ENCODE measurements at places on chromosomes 1 and 21. TPM values are rescaled to one million over a fixed set of nuclear protein-coding genes. Genes with fewer than 3 reads are reported as not detected.

FCRL6 gene
- not detected for total RNA-seq

SELENBP1 gene
- 8.1 TPM for total RNA-seq

NBPF6 gene
- total RNA-seq = not detected

LAX1 gene
- not detected for total RNA-seq

PTGS2 gene
- 3.1 TPM for total RNA-seq

UTP25 gene
- total RNA-seq = 7.3 TPM

GRCh38 chr1:175933801-175934200, 190.4 kb upstream of the TNR start:
- DNase-seq = no peak

DNA sequence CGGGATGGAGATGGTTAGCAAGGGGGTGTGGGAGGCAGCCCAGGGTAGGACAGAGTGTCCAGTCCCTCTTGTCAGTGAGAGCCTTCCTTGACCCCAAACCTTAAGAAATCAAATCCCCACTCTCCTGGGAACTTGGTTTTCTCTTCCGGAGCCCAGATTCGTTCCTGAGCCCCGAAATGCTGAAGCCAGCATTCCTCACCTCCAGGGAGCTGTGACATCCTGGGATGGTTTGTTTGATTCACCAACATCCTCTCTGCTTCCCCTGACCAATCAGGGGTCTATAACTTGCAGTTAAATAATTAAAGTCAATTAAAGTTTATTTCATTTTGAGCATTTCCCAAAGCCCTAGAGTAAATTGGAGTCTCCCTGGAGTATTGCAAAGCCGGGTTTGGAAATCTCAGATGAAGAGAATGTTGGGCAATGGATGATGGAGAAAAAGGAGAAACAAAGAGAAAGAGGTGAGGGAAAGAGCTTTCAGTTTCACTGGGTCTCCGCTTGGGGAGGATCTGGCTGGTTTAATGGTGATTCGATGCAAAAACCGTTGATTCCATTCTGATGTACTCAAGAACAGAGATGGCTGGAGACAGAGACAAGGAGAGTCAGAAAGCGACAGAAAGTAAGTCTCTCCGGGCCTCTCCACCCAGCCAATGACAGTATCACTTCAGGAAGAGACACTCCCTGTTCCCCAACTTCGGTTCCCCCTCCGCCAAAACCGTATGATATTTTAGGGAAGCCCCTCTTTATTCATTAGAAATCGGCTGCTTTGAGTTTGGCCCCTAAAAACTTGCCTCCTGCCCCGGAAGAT, 12.8 kb upstream of the ALX3 start:
- no peak for DNase-seq

DNA sequence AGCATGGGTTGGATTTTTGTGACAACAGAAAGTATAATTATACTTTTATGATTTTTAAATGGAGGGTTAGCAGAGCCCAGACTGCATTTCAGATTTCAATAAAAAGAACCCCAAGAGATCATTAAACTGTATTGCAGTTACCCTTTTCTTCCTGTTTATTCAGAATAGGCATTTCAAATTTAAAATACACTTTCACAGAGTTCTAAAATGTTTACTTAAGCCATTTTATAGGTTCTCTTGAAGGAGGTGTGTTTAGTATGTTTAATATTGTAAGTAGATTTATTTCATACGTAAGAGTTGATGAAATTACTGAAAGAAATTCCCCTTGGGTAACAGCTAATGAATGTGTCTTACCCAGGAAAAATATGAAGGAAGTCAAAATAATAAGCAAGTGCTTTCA, 17.4 kb downstream of the UAP1 start:
- no peak for DNase-seq

GRCh38 chr1:224235813-224236493, 52.9 kb downstream of the DEGS1 start:
- DNase-seq = no peak

DNA sequence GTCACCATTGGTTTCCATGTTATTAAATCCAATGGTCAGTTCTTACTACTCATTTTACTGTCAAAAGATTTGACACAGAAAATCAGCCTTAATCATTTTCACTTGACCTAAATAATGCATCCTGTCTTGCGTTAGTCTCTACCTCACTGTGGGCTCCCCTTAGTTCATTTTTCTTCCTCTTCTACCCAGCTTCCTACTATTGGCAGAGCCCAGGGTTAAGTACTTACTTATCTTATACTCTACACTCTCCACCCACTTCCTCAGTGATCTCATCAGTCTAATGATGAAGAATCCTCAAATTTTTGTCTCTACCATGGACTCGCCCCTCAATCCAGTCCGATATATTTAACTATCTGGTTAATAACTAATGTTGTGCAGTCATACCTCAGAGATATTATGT, 735.9 kb downstream of the KCNT2 start:
- no peak for DNase-seq

DNA sequence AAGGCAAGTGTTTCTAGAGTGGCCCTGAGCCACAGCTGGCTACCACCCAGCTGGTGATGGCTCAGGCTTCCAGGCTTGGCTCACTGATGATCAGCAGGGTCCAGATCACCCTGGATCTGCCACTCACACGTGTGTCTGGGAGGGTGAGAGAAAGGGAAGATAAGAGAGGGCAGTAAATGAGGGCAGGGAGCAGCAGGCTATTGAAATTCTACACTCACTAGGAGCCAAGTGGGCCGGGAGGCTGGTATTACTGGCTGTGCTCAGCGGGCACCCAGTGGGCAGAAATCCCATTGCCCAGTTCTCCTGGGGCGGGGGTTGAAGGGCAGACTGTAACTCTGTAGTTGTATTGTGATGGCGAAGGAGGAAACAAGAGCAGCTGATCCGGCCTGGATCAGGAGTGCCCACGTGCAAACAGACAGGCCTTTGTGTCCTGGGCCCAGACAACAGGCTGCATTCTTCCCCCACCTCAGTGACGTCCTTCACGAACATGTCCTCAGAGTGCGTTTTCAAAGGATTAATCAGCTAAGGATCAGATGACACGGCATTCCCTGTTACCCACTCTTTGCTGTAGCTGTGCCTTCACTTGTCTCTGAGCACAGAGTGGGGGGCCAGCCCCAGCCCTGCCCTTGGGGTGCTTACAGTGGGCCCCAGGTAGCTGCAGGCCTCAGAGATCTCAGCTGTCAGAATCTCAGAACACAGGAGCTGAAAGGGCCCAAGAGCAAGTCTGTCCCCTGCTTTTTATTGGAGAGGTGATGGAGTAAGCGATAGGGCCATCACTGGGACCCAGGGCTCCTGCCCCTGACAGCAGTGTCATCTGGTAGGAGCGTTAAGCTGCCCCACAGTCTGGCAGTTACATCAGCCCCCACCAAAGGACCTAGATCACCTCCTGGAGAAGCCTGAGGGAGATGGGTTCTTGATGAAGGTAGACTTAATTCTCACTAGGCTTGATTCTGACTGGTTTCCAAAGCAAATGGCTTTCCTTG, 60.5 kb downstream of the ATP1A1 start:
- DNase-seq = no peak

DNA sequence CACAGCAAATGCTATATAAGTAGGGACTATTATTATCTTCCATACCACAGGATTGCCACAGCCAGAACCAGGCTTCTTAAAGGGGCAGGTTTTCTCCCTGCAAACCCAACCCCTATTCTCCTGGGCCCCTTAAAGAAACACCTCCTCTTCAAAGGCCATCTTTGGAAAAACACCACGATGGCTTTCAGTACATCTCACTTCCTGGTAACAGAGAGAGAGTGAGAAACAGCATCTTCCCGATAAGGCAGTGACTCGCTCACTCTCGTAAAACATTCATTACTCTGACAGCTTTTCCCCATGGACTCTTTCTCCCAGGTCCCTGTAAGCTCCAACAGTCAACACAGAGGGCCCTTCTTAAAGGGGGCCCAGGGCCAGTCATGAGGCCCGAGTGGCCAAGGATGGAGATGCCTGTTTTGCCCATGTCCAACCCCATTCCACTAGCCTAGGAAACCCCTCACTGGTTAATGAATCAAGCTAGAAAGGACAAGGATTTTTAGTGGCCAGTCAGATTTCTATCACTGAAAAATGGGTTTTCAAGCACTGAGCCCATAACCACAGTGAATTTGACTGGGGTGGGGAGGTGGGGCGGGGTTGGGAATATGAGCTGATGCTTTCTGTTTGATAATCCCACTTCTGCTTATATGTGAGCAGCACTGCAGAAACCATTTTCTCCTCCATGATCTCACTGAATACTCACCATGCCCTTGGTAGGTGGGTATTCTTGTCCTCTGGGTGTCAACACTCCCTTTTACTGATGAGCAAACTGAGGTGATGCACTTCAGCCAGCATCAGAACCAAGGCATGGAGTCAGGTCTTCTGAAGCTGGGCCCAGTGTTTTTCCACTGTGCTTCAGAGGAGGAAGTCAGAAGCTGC, 3.6 kb upstream of the NAV1 start:
- no peak for DNase-seq

DNA sequence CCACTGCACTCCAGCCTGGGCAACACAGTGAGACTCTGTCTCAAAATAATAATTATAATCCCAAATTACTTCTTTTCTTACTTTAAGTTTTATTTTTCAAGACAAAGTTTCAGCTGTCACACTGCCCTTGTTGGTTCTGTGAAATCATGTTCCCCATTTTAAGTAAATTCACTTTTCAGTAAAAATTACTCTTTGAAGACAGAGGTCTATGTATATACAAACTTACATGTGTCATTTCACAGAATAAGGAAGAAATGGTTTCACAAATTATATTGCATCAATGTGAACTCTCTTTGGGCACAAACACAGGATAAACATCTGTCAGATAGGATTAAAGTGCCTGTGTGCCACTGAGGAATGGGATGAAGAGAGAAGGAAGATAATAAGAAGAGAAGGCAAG, 33.1 kb upstream of the ETS2 start:
- DNase-seq = no peak

GRCh38 chr1:156437037-156437867, 63.3 kb downstream of the MEF2D start:
- DNase-seq = no peak

DNA sequence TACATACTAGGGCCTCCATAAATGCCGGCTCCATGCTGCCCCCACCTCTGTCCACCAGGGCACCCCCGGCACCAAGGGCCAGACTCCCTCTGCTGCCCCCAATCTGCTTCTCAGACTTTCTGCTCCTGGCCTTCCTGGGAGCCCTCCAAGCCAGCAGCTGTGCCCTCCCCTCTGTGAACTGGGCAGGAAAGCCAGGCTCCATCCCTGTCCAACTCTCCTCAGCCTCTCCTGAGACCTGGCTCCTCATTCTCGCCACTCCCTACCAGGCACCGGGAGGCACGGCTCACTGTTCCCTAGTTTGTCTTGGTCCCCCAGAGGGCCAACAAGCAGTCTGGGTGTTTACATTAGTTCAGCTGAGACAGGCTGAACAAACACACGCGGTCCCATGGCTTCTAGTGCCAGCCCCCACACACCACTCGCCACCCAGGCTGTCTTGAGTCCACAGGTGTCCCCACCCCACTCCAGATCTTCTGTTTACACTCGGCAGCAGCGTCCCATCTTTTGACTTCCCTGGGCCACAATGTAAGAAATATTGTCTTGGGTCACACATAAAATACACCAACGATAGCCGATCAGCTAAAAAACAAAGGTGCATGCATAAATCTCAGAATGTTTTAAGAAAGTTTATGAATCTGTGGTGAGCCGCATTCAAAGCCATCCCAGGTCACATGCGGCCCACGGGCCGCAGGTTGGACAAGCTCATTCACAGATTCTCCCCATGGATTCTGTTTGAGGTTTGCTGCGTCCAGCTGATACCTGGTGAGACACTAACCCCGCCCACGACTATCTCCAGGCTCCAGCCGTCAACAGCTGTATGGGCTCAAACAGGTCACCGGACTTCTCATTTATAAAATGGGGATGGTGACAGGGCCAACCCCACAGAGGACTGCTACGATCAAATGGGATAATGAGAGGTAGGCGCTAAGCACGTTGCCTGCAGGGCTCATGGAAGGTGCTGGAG, 29.5 kb upstream of the ECE1 start:
- DNase-seq = no peak

DNA sequence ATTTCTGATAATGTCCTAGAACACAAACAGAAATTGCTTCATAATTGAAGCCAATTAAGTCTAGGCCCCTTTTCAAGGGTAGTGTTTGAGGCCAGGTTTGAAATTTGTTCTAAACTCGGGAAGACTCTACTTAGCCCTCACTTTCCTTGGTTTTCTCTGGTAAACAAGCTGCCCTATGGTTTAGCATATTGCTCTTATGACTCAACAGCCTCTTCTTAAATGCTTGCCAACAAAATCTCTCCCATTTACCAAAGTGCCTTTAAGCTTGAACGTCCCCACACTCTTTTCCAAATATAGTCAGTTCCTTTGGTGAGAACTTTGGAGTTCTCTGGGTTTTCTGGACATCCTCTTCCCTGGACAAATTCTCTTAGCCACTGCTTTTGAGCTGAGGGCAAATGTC, 5.8 kb upstream of the LCE6A start:
- no peak for DNase-seq

DNA sequence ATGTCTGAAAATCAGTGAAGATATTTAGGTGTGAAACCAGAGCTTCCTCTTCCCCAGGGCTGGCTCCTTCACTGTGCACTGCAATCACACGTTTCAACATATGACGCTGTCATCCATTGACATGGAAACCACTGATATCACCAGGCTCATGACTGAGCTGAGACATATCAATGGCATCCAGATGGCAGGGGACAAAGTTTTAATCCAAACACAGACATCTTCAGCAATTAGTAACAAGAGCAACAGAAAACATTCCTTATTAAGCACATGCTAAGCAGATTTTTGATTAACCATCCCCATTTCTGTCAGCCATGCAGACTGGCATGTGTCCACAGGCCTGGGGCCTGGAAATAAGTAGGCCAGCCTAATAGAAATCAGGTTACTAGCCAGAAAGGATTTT, 108.0 kb upstream of the ADAR start:
- DNase-seq = no peak

DNA sequence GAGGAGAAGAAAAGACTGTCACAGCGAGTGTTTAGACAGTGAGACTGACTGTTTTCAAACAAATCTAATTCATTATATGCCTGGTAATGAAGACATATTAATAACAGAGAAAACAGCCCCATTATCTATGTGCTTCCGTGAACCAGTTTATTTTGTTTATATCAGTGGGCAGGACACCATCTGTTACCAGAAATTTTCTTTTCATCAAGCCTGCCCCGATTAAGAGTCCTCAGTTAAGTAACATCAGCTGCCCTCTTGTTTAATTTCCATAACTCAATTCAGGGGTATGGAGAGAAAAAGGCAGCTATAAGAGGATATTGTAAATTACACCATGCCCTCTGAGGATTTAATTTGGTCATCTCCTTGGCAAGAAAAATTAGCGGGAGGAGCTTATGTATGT, 94.0 kb downstream of the TMEM200B start:
- DNase-seq = no peak

- DNase-seq = no peak
Observed at GRCh38 chr1:19124273-19124672, 85.8 kb downstream of the UBR4 start.

GRCh38 chr1:29586991-29587745, 350.8 kb downstream of the PTPRU start:
- DNase-seq = peak; percentile 54

- DNase-seq = no peak
Observed at GRCh38 chr1:160204526-160205241, 500 bp upstream of the PEA15 start.

All from osteocyte (in vitro differentiated cells).